CD4-positive, CD25-positive, alpha-beta regulatory T cell (primary cell): ENCODE measurements at places on chromosomes 4 and X.

DNA sequence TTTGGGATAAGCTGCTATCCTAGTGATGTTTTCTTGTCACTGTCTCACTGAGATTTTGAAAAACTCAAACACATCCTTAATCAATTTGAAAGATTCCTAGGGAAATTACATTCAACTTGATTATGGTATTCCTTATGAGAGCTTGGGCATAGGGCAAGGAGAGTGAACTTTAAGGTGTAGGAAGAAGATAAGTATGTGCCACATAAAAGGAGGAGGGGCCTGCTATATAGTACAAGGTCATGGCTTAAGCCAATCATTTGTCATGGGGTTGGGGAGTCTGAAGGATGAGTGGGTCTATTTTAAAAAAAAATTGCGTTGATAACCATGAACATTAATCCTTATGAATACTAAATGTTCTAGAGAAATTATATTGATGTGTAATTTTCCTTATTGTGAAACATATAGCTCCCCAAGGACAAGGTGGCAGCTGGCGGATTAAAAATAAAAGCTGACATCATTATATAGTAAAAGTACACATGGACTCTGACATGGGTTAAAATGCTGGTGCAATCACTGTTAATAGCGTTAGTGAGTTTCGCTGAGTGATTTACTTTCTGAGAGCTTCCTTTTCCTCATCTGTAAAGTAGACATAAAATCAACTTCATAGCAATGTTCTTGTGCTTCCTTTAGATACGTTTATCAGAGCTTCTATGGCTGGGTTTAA is 17.4 kb downstream of the GALNT7 start:
- DNase-seq = no peak

GRCh38 chr4:22389240-22389870 is 126.5 kb downstream of the ADGRA3 start:
- DNase-seq = no peak

- DNase-seq = peak; percentile 30
Measured at GRCh38 chrX:109732017-109732801, 848 bp downstream of the ACSL4 start.

GRCh38 chr4:93658443-93658842 is 170.1 kb upstream of the ATOH1 start:
- no peak for DNase-seq

DNA sequence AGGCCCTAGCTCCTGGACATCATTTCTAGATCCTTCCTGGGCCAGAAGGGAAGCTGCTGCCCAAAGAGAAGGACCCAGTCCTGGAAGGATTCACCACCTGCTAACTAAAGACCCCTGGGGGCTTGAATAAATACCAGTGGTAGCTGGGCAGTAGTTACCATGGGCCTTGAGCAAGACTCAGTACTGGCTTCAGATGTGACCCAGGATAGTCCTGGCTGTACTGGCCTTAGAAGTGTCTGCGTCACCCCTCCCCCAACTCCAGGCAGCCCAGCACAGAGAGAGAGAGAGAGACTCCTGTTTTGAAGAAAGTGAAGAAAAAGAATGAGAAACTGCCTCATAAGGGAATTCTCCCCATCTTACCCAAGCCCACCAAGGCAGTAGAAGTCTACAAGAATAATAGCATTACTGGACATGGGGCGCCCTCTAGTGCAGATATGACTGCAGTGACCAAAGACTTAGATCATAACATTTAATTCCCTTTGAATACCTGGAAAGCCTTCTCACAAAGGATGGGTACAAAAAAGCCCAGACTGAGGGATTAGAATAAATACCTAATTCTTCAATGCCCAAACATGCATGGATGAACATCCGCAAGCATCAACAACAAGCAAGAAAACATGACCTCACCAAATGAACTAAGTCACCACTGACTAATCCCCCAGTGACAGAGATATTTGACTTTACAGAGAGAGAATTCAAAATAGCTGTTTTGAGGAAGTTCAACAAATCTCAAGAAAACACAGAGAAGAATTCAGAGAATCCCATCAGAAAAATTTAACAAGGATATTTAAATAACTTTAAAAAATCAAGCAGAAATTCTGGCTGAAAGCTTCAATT is 171.8 kb downstream of the HNRNPD start:
- peak; percentile 42 for DNase-seq

DNA sequence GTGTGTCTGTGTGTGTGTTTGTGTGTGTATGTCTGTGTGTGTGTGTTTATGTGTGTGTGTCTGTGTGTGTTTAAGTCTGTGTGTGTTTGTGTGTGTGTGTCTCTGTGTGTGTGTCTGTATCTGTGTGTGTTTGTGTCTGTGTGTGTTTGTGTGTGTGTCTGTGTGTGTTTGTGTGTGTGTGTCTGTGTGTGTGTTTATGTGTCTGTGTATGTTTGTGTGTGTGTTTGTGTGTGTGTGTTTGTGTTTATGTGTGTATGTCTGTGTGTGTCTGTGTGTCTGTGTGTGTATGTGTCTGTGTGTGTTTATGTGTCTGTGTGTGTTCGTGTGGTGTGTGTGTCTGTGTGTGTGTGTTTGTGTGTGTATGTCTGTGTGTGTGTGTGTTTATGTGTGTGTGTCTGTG is 11.4 kb downstream of the IL9R start:
- DNase-seq = no peak

DNA sequence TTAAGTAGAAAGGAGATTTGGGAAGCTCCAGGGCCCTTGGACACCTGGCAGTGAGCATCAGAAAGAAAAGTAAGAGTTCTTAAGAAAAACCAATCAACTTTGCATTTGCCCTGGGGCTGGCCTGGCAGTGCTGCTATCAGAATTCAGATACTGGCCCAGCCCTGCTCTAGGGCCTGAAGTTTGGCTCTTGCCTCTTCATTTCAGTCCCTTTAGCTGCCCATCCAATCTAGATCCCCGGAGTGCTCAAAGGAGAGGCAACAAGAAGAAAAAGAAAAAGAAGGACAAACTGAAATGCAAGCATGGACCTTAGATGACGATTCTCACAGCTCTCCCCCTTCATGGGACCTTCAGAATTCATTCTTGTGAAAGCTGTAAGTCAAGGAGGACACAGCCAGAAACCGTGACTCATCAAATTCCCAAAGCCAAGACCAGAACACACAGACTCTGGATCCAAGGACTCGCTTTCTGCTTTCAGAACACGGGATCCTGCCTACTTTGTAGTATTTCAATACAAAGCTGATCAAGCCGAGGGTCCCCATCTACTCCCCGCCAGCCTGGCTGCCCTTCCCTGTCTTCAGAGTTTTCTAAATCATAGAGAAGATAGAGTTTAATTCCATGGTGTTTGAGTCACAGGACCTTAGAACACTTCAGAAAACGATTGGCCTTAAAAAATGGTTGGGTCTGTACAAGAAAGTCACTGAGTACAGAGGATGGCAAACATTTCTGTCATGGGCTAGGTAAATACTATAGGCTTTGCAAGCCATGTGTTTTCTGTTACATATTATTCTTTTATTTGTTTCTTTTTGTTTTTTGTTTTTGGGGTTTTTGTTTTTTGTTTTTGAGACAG is 103.7 kb downstream of the RBM47 start:
- no peak for DNase-seq

DNA sequence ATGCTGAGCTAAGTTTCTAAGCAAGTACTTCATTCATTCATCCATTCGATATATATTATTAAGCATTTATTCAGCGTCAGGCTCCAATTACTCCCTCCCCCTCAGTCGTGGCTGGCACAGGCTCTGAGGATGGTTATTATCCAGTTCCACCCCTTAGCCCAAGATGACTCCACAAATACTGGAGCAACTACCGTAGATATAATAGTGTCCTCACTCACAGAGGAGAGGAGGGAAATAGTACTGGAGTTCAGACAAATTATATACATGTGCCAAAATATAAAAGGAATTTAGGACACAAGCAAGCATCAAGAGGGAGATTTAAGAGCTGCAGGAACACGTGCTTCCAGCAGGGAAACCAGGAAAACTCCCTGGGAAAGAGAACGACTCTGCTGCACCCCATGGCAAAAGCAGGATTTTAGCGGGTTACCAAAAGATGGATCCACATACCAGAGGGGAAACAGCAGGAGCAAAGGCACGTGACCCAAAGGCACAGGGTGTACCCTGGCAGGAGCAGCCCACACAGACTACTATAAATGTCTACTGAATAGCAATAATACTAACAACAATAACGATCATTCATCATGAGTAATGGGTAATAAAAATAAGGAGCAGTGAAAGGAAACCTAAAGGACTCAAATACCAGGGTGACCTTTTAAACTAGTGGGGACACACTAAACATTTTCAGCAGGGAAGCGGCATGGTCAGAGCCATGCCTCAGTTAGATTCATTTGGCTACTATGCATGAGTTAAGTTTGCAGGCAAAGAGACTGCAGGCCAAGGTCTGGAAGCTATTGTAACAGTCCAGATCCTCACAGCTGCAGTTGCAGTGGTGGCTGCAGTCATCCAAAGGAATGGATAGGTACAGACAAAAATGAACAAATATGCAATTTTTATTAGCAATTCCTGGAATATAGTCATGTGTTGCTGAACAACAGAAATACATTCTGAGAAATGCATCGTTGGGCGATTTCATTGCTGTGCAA is 153.7 kb downstream of the APBB2 start:
- no peak for DNase-seq

- DNase-seq = no peak
Measured at GRCh38 chr4:181582595-181582994, 660.6 kb upstream of the TENM3 start.

DNA sequence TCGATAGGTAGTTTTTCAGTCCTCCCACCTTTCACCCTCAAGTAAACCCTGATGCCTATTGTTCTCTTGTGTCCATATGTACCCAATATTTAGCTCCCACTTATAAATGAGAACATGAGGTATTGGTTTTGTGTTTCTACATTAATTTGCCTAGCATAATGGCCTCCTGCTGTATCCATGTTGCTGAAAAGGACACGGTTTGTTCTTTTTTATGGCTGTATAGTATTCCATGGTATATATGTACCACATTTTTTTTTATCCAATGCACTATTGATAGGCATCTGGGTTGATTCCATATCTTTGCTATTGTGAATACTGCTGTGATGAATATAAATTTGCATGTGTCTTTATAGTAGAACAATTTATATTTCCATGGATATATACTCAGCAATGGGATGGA is 199.2 kb downstream of the RAB28 start:
- DNase-seq = no peak

GRCh38 chr4:142021181-142021580 is 384.8 kb downstream of the IL15 start:
- no peak for DNase-seq

DNA sequence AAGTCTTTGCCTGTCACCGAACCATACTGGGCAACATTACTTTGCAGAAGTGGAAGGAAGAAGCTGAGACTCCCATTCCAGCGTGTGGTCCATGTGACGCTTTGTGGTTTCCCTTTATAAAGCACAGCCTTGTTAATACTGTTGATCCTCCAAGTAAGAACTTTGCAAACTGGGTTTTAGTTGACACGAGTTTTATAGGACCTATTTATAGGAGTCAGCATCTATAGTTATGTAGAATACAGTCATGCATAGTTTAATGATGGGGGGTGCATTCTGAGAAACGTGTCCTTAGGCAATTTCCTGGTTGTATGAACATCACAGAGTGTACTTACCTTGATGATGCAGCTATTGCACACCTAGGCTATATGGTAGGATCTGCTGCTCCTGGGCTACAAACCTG is 1879.4 kb upstream of the TENM3 start:
- DNase-seq = no peak

GRCh38 chrX:118864063-118864635 is 40.5 kb downstream of the ZCCHC12 start:
- no peak for DNase-seq

DNA sequence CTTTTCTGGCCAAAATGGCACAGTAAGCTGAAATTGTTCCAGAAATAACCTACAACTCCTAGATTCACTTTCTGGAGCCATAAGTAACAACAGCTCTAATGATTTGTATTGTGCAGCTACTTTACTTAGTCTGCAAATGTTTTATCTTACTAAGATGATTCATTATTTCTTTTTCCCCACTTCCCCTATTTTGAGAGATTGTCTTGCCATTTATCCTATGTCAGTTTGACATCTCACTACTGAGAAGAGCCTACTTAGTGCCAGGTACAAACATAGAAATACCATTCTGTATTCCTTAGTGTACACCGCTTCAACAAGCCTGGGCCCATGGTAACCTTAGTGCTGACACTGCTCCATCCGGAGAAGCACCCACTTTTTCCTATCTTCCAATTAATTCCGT is 13.8 kb upstream of the STK26 start:
- DNase-seq = no peak

DNA sequence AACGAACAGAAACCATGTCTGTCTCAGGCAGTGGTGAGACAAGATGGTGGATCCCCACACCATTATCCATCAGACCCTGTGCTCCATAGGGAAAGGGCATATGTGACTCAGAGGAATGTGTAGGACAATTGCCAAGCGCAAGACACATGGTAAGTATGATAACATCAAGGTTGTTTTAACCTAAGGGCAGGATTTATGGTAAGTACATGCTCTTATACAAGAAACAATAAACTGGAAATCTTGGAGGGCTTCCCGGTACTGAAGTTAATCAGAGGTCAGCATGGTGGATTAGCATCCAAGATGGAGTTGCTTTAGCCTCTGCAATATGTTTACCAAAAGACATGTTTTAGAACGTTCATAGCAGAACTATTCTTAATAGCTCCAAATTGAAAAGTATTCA is 355.0 kb downstream of the PPP1R2C start:
- no peak for DNase-seq

DNA sequence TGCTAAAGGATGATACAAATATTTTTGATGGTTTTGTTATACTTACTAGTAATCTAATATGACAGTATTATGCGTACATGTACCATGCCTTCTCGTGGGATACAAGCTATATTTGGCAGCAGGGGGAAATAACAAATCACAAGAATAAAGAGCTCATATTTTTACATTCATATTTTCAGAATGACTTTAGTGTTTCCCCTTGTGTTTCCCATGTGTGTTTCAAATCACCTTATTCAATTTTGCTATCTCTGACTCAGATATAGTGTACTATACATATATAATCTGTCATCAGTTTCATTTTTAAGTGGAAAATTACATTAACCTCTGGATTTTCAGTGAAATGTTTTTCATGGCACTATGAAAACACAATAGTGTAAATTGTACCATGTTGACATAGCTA is 146.8 kb downstream of the RPA4 start:
- DNase-seq = no peak

DNA sequence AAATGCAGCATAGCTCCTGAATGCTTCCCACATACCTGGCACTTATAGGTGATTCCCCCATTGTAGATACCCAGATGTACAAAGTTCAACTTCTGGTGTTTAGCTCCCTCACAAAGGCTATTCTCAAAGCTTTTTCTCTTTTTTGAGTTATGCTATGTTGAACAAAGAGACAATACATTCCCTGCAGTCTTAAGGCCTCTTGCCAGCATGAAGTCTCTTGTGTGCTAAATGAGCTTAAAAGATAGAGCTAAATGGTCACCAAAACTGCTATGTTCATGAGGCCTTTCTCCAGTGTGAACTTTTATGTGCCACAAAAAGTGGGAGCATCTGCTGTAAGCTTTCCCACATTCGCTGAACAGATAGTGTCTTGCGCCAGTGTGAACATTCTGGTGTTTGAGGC is 111.2 kb upstream of the TMEM47 start:
- DNase-seq = no peak

- DNase-seq = no peak
Measured at GRCh38 chr4:108360754-108361445, 192.2 kb upstream of the LEF1 start.

GRCh38 chr4:38314663-38315062 is 349.3 kb upstream of the KLF3 start:
- DNase-seq = no peak
